ENCODE measurements at places on chromosomes 3 and 15.
A peak's percentile ranks its signal among the peaks of the same experiment; 100 is the strongest.

DNA sequence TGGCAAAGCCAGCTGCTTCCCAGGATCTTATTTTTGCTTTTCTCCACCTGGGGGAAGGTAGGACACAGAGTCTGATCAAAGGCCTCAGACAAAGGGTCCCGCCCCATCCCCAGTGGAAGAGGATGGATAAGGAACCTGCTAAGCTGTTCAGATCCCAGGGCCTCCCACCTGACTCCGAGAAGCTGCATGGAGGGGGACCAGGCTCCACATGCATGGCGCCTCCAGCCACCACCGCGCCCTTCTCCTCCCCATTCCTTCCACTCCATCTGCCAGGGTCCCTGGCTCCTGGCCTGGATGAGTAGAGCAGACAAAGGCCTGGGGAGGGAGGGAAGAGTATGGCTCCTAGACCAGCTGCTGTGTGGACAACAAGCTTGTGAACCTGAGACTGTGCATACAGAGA, 20.0 kb upstream of the CRABP1 start:
- DNase-seq, result no peak

DNA sequence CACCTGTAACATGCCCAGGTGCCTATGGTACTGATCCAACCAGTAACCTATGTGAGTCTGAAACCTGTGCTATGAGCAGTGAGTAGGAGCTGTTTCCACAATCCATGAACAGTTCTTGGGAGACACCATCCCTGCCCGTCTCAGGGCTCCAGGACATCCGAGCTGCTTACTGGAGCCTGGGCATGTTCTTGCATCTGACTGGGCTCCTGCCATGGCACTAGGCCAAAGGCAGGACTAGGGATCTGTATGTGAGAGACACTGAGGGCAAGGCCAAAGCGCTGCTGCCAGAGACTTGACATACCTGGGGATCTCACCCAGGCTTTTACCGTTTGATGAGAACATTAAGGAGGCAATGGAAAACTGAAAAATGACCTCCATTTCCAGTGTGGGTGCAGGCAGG, 59.8 kb downstream of the WDR76 start:
- no peak for DNase-seq

GRCh38 chr3:72974956-72975355, 21.7 kb upstream of the PPP4R2 start:
- DNase-seq, result no peak

DNA sequence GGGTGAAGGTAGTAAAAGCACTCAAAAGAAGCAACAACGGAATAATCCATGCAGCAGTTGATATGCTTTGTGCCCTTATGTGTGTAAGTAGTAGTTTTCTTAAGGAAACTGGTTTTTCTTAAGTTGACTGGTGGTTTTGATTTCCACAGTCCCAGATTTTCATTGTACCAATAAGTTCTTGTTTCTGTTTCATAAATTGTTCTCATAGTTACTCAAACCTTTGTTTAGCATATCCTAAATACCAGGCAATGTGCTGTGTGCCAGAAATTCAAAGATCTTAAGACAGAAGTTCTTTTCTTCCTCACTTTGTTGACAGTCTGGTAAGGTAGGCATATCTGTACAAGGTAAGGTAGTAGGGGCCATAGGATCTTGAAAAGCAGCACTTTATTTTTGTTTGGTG, 40.0 kb downstream of the DNAJC13 start:
- DNase-seq, result no peak

- DNase-seq, result no peak
Observed at GRCh38 chr3:24299246-24299805, 195.3 kb downstream of the THRB start.

DNA sequence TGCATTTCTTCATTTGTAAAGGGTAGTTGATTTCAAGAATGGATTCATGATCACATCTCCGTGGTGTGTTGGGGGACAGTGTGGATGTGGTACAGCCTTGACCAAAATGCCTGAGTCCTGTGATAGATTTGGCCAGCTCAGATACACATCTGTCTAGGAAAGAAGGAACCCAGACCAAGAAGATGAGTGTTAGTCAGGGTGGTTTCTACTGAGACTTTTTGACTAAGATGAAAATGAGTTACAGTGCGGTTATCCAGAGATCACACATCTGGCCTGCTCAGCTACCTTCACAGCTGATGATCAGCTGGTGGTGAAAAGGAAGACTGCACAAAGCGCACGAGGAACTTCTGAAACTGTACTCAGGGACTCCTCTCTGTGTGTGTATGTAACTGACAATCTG, 68.0 kb downstream of the FNDC3B start:
- peak; percentile 67 for DNase-seq

DNA sequence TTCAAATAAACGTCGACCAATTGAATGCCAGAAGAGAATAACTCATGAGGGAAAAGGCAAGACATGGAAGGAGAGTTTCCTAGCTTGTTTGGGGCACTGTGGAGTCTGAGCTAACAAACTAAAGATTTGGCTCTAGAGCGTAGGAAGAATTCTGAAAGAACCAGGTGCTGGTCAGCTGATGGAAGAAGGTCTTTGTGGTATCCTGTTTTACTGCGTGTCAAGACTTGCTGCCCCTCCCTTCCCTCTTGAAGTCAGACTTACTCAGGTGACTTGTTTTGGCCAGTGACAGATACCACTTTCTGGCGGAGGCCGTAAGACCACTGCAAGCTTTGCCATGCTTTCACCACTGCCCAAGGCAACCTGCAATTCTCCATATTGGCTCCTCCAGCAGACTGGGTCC, 673 bp upstream of the HCLS1 start:
- DNase-seq, result no peak

DNA sequence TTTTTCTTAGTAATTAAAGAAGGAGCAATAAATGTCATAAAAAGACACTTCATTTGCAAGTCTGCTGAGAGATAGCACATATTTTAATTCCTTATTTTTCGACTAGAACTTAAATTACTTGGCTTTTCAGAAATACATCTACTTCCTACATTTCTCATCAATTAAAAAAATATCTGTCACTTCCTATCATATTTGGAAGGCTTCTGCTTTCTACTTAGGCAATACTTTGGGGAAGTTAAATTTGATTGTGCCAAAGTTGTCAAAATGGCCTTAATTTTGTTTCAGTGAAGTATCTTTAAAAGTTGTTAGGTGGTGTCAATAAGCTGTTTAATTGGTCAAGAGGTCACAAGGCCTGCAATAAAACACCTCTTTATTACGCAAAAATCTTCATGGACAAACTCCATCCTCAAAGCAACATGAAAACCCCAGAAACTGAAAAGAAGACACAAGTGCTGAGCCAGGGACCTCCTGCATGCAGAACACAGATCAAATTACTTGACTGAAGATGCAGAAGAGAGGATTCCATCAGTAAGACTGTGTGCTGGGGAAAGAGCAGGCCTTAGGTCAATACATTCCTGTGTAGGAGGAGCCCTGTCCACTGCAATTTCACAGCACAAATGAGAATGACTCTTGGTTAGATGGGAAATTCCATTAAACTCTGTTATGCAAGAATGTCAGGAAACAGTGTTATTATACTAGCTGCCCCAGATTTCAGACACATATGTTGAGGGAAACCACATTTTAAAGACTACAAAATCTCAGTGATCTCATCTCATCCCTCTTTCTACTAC, 48.0 kb upstream of the FSTL1 start:
- DNase-seq, result no peak

GRCh38 chr15:89971592-89971997, 29.5 kb upstream of the ZNF710 start:
- DNase-seq, result peak; percentile 18

GRCh38 chr3:43153216-43154083, 47.6 kb upstream of the POMGNT2 start:
- DNase-seq, result no peak

Data from central memory CD4-positive, alpha-beta T cell (primary cell).